ENCODE measurements at places on chromosomes 6 and 20.

DNA sequence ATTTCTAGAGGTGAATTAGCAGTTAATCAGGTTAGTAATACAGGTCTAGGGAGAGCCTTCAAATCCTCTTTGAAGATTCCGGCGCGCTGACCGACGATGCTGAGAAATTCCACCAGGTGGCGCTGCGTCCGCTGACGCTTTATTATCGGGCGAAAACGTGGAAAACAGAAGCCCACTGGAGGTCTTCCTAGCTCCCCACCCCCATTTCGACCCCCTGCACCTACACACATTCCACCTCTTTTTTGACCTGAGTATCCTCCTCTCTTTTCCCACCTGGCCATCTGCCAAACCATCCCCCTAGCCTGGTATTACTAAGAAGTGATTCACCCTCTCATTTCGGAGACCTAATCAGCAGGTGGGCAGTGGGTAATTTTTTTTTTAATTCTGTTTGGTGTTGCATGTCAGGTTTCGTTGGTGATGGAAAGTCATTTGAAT is 65.4 kb upstream of the RIN2 start:
- DNase-seq, result peak; percentile 31

- no peak for DNase-seq
Observed at GRCh38 chr20:2289475-2289874, 6.3 kb upstream of the TGM3 start.

- no peak for DNase-seq
Observed at GRCh38 chr6:100152201-100152600, 158.2 kb upstream of the MCHR2 start.

DNA sequence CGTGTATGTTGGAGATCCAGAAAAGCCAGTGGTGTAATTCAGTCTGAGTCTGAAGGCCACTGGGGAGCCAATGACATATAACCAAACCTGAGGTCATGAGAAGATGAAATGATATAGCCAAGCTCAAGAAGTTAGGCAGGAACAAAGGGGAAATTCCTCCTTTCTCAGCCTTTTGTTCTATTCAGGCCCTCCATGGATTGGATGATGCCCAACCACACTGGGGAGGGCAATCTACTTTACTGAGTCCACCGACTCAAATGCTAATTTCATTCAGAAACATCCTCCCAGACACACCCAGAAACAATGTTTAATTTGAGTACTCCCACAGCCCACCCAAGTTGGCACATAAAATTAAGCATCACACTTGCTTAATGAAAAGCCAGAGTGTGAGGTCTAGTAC is 183.6 kb downstream of the GJA1 start:
- DNase-seq, result no peak

- DNase-seq, result peak; percentile 79
Observed at GRCh38 chr20:32484225-32484957, 100.7 kb downstream of the NOL4L start.

DNA sequence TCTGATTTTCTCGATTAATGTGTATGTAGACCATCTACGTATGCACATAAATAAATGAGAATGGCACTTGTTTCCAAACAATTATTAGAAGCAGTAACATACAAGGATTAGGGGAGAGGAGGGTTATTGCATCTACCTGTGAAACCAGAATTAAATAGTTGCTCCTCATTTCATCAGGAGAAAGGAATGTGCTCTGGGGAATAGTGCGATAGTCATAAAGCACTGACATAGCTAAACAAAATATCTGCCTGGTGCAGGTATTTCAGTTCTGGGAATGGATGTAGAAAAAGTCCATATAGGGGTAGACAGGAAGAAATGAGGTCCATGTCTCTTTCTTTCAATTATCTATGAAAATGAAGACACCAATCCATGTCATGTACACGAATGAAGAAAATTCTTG is 1.6 kb upstream of the ID4 start:
- DNase-seq, result no peak

- DNase-seq, result no peak
Observed at GRCh38 chr6:134058622-134059366, 6.4 kb upstream of the SLC2A12 start.

GRCh38 chr6:19424853-19425252 is 412.3 kb upstream of the ID4 start:
- no peak for DNase-seq

- no peak for DNase-seq
Observed at GRCh38 chr6:5403076-5403475, 141.8 kb downstream of the FARS2 start.

GRCh38 chr6:125995972-125996580 is 9.7 kb downstream of the TRMT11 start:
- no peak for DNase-seq

DNA sequence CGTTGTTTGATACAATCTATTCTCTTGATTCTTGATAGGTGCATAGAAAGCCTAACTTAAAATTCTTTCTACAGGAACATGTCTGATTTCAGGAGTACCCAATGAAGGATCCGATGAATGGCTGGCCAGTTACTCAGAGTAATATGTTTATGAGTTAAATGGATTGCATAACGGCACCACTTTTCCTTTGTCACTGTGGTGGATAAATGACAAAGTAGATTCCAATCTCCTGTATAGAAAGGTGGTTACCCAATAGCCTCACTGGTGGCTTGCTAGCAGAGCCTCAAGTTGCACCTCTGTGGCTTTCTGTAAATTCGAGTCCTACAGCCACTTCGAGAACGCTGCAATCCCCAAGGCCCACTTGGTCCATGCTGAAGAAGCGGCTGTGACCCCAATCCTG is 28.4 kb downstream of the LHFPL5 start:
- no peak for DNase-seq

GRCh38 chr20:62558779-62559178 is 83.0 kb upstream of the GATA5 start:
- DNase-seq, result no peak

DNA sequence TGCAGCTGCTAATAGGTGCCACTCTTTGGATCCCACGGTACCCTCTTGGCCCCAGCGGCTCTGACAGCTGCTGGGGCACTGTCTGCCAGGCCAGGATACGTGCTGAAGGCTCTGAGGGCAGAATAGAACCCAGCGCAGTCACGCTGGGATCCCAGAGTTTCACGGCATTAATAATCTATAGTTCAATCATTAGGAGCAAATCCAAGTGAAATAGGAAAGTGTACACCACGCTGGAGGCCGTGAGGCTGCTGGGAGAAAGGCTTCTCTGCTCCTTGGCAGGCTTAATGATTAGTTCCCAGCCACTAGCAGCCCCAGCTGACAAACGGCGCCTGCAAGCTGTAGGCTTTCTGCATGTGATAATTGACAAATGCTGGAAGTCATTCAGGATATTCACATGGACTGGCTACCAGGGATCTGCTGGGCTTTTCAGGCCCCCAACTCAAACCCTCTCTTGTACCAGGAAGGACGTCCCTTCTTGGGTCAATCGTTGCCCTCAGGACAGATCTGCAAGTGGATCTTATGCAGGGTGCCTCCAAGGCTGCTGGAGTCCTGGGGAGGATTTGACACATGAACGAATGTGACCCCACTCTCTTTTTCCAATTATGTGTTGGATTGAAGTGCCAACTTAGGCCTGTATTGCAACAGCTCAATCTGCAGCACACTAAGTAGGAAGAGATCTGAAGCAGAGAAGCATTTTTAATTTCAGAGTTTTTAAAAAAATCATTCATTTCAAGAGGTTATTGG is 50.1 kb upstream of the INSM1 start:
- no peak for DNase-seq

- DNase-seq, result no peak
Observed at GRCh38 chr6:139778688-139779087, 404.2 kb upstream of the CITED2 start.

DNA sequence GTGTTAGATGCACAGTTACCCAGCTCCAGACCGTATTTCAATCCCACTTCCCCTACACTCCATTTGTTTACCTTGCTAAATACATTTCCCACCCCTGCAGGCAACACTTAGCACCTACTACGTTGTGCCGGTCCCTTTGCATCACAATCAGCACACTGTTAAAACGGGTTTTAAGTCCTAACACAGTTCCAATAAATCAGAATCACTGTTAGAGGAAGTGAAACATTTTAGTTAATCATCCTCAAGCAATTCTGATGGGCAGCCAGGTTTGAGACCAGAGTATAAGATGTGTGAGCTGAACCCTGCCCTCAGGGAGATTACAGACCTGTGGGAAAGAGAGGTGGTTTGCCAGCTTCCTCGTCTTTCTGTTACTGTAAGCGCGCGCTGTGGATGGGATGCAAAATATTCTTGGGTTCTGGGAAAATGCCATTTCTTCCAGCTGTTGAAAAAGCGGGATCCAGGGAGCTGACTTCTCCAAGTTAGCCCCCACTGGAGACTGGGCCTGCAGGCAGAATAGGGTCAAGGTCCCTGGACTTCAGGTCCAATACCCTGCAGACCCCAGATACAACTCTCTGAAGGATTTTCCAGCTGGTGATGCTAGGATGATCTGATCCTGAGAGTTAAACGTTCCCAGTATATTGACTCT is 3.1 kb downstream of the ZCCHC3 start:
- no peak for DNase-seq

- no peak for DNase-seq
Observed at GRCh38 chr6:73768558-73768957, 72.6 kb downstream of the CD109 start.

- DNase-seq, result no peak
Observed at GRCh38 chr6:92690997-92691599, 728.3 kb downstream of the EPHA7 start.

GRCh38 chr20:5703681-5704101 is 46.5 kb upstream of the SHLD1 start:
- DNase-seq, result peak; percentile 13

DNA sequence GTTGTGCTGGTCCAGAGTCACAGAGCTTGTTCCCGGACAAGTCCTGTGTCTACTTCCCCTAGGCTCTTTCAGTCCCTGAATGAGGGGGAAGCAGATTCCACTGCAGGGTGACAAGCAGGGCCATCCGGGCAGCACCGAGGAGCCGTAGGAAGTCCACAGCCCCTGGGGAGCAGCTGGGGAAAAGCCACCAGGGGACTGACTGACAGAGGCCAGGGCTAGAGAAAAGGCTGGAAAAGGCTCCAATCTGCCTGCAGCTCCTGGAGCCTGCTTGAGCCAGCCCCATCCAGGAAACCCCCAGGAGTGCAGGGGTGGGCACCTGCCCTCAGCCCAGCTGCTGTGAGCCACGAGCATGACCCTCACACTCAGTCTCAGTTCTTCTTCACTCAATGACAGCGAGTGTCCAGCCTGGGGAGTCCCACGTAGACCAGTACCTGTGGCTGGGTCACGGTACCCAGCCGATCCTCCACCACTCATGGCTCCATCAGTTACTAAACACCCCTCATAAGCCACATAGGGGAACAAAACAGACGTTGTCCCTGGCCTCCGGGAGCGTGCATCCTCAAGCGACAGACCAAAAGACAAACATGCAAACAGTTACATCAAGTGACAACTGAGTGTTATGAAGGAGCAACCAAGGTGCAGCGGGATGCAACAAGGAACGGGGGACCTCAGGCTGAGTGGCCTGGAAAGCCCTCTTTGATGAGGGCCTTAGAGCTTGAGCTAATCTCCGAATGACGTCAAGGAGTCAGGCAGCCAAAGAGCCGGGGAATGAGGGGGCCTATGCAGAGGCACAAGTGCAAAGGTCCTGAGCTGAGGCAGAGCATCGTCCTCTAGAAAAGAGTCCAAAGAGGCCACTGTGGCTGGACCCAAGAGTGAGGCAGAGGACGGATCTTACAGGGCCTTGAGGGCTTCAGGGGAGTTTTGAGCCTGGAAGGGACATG is 24.8 kb upstream of the VSTM2L start:
- DNase-seq, result no peak

DNA sequence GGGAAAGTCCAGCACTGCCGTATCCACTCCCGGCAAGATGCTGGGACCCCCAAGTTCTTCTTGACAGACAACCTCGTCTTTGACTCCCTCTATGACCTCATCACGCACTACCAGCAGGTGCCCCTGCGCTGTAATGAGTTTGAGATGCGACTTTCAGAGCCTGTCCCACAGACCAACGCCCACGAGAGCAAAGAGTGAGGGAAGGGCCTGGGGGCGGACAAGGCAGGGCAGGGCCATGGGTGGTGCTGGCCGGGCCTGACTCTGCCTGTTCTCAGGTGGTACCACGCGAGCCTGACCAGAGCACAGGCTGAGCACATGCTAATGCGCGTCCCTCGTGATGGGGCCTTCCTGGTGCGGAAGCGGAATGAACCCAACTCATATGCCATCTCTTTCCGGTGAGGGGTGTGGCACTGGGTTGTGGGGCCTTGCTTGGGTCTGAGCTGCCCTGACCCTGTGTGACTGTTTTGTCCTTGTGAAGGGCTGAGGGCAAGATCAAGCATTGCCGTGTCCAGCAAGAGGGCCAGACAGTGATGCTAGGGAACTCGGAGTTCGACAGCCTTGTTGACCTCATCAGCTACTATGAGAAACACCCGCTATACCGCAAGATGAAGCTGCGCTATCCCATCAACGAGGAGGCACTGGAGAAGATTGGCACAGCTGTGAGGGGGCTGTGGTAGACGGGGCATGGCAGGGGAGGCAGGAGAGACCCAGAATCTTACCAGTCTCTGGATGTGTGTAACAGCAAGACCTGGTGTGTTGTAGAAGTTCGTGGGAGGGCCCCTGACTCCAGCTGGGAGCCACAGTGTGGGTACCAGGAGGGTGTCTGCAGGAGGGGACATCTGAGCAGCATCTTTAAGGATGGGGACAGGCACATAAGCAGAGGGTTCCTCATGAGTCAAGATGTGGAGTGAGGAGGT is 29.1 kb downstream of the PLCG1 start:
- no peak for DNase-seq

DNA sequence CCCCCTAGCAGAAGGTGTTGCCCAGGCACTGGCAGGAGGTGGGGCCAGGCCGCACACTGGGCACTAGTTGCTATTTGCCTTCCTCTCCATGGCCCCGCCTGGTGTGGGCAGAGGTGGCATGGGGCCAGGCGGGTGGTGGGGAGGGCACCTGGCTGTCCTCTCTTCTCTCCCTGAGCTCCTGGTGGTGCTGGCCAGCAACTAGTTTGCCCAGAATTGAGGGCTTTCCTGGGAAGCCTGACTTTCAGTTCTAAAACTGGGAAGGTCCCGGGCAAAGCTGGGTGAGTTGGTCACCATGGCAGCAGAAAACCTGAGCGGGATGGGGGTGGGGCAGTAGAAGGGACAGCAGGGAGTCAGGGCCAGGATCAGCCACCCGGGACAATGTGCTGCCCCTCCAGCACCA is 48.2 kb downstream of the RBM38 start:
- peak; percentile 69 for DNase-seq

GRCh38 chr6:159720708-159721107 is 6.6 kb upstream of the WTAP start:
- peak; percentile 19 for DNase-seq

GRCh38 chr6:24431045-24431451 is 28.3 kb downstream of the MRS2 start:
- no peak for DNase-seq

DNA sequence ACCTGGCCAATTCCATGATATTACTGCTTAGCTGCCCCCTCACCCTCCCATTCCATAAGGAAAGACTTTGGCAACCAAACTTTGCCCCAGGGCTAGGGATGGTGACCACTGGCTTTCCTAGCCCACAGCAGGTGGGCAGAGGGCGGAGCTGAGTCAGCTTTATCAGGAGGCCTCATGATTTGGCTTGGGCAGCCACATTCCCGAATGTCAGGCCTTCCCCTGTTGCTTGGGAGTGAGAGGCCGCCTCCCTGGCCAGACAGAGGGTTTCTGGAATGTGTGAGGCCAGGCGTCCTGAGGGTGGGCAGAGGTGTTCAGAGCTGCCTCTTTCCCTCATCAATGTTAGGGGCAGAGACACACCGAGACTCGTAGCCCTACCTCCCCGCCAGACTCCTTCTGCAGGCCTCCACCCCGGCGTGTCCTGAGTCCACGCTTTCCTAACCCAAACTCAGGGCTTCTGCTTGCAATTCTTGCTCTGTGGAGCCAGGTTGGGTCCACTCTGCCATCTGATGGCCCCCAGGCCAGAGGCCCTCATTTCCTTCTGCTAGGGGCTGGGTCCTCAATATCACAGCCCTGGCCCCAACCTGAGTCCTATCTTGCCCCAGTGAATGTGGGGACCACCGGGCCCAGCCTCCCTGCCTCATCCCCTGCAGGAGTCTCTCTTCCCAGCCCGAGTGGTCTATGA is 19.3 kb downstream of the UQCC2 start:
- DNase-seq, result no peak

All from right kidney (tissue), 9 donors.